ENCODE measurements at places on chromosomes 6 and 20.

- no peak for DNase-seq
These were observed 79.2 kb upstream of the FOXA2 start for GRCh38 chr20:22663528-22664025.

GRCh38 chr6:56314683-56315523 lies 67.5 kb upstream of the COL21A1 start:
- no peak for DNase-seq

GRCh38 chr6:158825951-158826306 lies 6.8 kb upstream of the EZR start:
- DNase-seq: no peak

GRCh38 chr6:139017227-139017626 lies 11.3 kb upstream of the ABRACL start:
- DNase-seq: no peak

- DNase-seq: no peak
These were observed 603.0 kb upstream of the NRSN1 start for GRCh38 chr6:23522792-23523547.

DNA sequence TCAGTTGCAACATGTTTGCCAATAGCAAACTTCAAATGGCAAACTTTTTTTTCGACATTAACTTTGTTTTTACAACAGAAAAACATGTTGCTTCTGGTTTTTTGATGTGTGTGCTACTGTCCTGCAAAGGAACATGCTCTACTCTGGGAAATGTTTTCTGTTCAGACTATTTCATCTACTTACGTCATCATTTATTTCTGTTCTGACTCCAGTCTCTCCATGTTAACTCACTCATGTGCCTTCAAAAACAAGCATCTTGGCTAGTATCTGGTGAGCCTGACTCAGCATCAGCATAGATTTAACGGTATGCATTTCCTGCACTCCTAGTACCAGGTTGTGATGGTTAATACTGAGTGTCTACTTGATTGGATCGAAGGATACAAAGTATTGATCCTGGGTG lies 36.1 kb upstream of the MAP7 start:
- no peak for DNase-seq

DNA sequence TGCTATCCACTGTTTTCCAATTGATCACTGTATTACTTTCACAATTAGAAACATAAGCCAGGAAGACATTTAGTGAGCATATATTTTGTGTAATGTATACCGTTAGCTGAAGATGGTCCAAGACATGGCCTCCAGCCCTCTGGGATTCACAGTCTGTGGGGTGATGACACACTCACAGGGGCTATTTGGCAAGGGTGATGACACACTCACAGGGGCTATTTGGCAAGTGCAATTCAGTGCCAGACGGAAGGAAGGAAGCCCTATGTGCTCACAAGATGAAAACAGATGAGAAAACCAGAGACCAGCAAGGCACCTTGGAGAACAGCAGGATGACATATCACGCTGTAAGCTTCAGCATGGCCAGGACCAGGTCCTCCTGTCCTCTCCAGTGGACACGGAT lies 183.7 kb downstream of the MBOAT1 start:
- no peak for DNase-seq

DNA sequence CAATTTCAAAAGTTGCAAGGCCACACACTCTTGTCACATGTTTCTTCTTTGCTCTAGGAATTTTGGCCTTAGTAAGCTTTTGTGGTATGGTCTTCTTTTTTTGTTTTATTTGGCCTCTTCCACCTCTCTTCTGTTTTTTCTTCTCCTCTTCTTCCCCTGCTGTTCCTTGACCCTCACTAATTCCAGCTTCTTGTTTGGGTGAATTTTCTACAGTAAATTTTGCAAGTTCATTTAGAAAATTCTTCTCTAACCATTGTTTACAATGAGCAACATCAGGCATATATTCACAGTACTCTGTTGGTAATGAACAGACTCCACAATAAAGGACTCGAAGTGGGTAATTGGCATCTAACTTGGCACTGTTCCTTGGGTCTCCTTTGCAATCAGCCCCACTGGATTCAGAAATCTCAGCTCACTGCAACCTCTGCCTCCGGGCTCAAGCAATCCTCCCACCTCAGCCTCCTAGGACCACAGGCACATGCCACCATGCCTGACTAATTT lies 5.0 kb downstream of the ASIP start:
- DNase-seq: no peak

GRCh38 chr20:46743088-46743487 lies 33.6 kb downstream of the SLC2A10 start:
- DNase-seq: no peak

DNA sequence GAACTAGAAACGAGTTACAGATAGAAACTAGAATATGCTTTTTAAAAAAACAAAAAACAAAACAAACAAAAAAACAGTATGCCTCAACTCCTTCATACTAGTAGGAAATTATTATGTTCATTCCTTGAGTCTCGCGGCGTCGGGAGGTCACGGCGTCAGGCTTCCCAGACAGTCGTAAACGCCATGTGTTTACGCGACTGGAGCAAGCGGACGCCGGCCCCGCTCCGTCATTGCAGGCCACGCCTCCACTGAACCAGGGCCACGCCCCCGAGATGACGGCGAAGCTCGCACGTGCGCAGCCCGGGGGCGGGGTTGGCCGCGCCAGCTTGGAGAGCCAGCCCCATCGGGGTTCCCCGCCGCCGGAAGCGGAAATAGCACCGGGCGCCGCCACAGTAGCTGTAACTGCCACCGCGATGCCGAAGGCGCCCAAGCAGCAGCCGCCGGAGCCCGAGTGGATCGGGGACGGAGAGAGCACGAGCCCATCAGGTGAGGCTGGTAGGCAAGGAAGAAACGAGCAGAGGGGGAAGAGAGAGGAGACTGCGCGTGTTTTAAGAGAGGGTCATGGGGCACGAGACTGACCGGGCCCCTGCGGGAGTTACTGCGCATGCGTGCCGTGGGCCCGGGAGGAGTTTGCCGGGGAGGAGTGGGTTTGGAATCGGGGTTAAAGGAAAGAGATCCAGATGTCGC lies at the start of gene ABCF1:
TSS of gene ABCF1 (plus strand) at position 368 of the 687 bp plus-strand sequence. CDS start at position 414, 46 bp downstream.
- DNase-seq: peak; percentile 99

- no peak for DNase-seq
These were observed 284.8 kb downstream of the PTPRK start for GRCh38 chr6:128235556-128235955.

DNA sequence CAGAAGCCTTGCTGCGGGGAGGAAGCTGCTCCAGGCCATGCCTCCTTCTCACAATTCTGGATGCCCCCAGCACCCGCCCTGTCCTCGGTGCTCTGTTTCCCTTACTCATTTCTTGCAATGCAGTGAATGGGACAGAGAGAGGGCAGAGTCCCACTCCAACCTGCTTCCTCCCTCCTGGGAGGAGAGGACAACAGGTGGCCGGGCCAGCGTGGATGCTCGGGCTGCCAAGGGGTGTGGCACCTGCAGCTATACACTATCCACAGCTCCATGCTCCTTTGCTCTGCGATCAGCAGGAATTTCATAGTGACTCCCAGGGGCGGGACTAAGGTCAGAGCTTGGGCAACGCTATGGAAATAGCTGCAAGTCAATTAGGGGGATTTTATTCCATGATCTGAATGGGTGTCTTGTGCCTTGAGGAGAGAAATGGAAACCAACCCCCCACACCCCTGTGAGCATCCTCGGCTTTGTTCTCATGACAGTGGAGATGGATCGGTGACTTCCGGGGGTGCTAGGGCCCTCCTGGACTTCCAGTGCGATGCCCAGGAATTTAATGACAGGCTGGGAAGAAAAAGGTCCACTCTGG lies 192.5 kb downstream of the MYLK4 start:
- DNase-seq: no peak

GRCh38 chr6:64085126-64085525 lies 449.5 kb downstream of the PHF3 start:
- no peak for DNase-seq

GRCh38 chr20:3698591-3699001 lies 13.8 kb downstream of the SIGLEC1 start:
- no peak for DNase-seq
